ENCODE measurements at places on chromosomes 3 and 15.

DNA sequence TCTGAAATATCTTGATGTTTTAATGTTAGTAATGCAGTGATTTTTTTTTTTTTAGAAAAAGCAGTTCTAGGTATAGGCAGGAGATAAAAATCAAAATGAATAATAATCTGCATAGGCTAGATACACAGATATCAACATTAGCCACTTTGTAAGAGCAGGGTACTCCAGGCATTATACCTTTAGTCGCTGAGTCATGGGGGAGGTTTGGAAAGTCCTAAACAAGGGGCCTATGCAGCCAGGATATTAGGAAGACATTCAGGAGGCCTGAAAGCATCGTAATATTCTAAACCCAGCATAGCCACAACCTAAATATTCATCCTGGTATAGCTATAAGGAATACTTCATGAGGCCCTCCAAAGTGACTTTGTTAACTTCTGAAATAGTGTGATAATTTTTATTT is 258.1 kb upstream of the NECTIN3 start:
- DNase-seq = no peak

DNA sequence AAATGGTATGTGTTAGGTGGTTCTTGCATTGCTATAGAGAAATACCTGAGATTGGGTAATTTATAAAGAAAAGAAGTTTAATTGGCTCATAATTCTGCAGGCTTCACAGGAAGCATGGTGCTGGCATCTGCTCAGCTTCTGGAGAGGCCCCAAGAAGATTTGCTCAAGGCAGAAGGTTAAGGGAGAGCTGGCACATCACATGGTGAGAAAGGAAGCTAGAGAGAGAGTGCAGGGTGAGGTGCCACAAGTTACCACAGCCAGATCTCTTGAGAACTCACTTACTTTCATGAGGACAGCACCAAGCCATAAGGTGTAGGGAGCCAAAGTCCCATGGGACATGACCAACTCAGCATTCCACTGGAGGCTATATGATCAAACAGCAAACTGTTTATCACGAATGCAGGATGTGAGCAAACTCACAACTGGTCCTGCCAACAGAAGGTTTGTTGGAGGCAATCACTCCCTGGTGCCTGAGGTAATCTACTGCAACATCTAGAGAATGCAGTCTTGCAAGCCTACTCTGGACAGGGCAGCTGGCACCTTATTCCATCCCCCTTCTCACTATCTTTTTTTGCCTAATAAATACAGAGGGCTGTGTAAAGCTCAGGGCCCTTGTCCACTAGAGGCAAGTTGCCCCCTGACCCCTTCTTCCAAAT is 28.1 kb upstream of the CCR2 start:
- no peak for DNase-seq

DNA sequence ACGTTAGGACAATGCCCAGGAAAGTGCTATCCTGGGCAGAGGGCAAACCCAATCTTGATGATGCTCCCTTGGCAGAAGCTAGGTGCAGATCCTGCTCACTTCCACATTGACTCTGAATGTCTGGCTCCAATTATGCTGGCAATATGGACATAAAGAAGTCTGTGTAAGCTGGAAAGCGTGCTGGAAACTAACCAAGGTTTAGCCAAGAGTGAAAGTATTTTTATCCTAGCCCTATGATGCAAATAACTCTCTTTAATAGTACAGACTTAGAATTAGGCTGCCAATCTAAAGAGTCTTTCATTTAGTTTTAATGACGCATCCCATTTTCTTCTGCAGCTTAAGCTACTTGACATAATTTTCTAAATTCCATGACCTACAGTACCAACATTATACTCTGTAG is 571.8 kb downstream of the TUSC7 start:
- no peak for DNase-seq

- no peak for DNase-seq
Measured at GRCh38 chr3:179624451-179624850, 19.9 kb downstream of the NDUFB5 start.

DNA sequence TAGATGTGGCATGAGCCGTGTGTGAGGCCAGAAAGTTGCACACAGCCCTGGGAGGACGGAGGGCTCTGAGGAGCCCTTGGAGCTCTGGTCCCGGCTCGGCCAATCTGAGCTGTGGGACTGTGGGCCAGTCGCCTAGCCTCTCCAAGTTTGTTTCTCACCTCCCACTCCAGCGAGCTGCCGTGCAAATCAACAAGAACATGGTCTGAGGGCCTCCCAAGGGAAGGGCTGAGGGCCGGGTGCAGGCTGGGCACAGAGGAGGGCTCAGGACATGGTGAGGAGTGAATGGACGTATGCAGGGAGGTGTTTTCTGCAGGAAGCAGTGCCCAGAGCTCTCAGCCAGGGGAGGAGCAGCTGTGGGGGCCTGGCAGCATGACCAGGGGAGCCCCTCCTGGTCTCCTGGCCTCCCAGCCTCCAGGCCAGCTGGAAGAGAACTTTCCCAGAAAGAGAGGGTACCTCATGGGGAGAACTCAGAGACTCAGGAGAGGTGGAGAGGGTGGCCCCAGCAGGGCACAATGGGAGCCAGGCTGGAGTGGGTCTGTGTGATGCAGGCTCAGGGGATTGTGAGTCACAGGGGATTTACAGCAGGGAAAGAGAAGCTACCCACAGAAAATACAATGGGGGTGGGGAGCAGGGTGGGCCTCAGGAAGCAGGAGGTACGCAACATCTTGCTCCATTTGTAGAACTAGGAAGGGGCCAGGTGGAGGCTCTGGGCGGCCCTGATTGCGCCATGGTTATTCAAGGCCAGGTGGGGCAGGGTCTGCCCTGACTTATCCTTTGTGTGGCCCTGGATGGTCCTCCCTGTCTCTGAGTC is 24.8 kb downstream of the PSTPIP1 start:
- DNase-seq = no peak

GRCh38 chr3:190086191-190086590 is 34.5 kb downstream of the P3H2 start:
- DNase-seq = no peak

DNA sequence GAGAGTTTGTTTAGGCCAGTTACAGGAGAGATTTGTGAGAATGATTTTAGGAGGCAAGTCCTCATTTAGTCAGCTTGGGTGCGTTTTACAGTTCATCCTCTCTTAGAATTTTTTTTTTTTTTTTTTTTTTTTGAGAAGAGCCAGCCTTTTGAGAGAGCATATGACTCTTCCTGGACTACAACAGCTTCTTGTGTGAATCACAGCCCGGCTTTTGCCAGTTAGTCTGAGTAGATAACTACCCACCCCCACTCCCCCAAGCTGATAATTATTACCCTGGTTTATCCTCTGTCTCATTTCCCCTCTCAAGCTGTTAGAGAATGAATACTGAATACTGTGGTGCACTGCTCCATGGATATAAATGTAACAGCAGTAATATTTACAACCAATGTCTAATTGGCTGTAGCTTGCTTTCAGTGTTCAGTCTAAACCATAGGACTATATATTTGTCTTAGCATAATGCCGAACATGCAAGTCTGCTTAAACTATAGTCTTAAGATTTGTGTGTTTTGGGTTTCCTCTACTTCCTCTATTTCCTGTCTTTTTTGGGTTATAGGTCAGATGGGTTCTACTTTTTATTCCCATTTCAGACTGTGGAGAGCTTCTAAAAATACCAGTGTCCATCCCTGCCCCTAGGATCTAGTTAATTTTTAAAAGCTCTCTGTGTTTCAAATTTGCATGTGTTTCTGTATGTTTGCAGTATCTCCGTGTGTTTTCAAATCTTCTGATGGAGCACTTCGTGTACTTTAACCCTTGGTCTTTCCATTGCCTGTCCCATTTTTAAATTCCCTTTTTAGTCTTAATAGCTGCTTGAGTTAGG is 8.0 kb downstream of the CHD2 start:
- no peak for DNase-seq

DNA sequence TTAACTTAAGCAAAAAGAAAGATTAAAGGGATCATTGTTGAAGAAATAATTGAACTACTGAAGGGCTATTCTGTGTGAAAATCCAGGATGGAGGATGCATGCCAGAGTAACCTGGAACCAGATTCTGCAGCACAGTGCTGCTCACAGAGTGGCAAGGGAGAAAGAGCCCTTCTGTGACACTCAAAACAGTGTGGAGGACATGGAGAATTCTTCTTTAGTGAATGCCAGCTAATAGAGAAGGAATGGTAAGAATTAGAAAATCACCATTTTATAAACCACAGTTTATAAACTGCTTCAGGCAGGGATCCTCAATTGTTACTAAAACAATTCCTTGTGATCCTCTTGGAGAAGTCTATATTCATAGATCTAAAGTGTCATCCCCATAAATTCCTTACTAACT is 70.4 kb upstream of the ARHGEF26 start:
- no peak for DNase-seq

- no peak for DNase-seq
Measured at GRCh38 chr3:61526308-61526707, 35.1 kb upstream of the PTPRG start.

GRCh38 chr15:84570164-84570735 is 30.6 kb upstream of the ZSCAN2 start:
- DNase-seq = no peak

GRCh38 chr3:62022312-62022711 is 351.0 kb downstream of the FEZF2 start:
- no peak for DNase-seq

GRCh38 chr3:140292170-140292569 is 357.2 kb downstream of the CLSTN2 start:
- DNase-seq = no peak

Measured in stimulated activated CD8-positive, alpha-beta memory T cell treated with anti-CD3 and anti-CD28 coated beads, Interleukin-7, amount 100 ng/mL, for 24 hours (primary cell).